ENCODE measurements at places on chromosomes 7 and 10.

GRCh38 chr10:28202941-28203352 lies 99.9 kb downstream of the MPP7 start:
- DNase-seq, result no peak

DNA sequence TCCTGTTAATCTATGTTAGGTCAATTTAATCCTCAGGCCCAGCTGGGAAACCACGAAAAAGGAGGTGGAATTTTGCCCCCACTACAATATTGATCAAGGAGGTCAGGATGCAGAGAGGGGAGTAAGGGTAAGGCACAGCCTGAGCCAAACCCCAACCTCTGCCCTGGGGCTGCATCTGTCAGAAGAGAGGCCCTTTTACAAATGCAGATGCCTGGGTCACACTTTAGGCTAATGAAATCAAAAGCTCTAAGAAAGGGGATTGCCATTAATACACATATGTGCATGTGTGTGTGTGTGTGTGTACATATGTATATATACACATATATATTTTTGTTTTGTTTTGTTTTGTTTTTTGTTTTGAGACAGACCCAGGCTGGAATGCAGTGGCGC lies 25.5 kb upstream of the TRUB1 start:
- no peak for DNase-seq

DNA sequence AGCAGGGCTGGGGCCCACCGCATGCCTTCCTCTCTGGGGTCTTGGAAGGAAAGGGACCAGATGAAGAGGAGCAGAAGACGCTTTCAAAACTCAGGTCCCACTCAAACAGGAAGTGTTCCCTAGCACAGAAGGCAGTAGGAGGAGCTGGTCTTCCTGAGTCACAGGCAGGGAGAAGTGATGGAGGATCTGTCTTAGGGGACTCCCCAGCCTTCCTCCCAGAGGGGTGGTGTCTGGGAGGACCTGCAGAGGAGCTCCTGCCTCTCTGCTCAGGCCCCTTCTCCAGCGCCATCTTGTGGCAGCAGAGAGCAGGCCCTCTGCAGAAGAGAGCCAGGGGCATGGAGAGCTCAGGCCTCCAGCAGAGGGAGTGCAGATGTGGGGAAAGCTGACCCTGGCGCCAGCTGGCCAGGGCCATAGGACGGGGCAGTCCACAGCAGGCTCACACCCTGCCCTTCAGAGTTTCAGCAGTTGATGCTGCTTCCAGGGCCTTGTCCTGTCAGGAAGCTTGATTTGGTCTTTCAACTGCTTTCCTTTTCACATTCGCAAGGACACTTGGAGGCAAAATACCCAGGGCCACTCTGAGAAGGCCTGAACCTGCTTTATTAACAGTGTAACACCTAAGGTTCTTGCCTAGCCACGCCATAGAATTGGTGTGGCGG lies 62.2 kb upstream of the TARP start:
- DNase-seq, result peak; percentile 94

DNA sequence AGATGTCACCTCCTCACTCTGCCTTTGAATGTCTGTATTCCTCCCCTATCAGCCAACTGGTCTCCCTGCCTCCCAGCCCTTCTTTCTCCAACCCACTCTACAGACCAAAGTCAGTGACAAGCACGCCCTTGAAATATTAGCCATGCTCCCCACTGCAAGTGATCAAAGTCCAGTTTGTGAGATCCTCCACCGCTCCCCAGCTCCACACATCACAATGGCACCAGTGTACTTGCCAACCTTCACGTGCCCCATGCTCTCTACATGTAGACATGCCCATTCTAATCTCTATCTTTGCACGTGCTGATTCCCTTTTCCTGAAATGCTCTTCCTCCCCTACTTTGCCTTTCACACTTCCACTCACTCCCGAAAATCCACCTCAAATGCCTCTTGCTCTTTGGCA lies 150.9 kb downstream of the GRID1 start:
- DNase-seq, result no peak

DNA sequence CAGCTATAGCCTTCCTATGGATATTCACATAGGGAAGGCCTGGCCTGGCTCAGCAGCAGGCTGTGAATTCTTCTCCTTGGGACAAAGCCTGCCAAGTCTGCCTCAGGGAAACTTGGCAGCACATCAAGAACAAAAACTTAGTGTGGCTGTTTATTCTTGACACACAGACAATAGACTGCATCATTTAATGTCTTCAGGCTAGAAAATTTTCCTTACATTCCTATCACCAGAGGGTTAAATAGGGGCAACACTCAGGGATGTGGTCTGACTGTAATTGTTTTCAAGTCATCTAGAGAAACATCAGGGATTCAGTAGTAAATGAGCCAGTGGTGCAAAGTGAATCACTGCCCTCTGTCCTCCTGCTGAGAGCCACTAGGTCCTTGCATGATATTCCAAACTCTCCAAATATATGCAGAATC lies 137.3 kb downstream of the SEMA3C start:
- DNase-seq, result peak; percentile 71
